Activated T-helper 2 cell treated with anti-CD3 and anti-CD28 coated beads, Interferon-gamma antibody, Interleukin-2, Interleukin-4, amounts not matched to agents 10 μg/mL and 5 μg/mL and 100 μg/mL, durations not matched to agents 14 hours and 24 hours and 36 hours (primary cell): ENCODE measurements at places on chromosomes 12 and 14. TPM values are rescaled to one million over a fixed set of nuclear protein-coding genes. Genes with fewer than 3 reads are reported as not detected.

- DNase-seq, result no peak
Measured at GRCh38 chr12:65494537-65494936, 216.1 kb downstream of the MSRB3 start.

- DNase-seq, result peak; percentile 52
Measured at GRCh38 chr12:57063991-57064685, 14.2 kb upstream of the MYO1A start.

GRCh38 chr12:93798279-93799151, 121.3 kb downstream of the CRADD start:
- no peak for DNase-seq

DNA sequence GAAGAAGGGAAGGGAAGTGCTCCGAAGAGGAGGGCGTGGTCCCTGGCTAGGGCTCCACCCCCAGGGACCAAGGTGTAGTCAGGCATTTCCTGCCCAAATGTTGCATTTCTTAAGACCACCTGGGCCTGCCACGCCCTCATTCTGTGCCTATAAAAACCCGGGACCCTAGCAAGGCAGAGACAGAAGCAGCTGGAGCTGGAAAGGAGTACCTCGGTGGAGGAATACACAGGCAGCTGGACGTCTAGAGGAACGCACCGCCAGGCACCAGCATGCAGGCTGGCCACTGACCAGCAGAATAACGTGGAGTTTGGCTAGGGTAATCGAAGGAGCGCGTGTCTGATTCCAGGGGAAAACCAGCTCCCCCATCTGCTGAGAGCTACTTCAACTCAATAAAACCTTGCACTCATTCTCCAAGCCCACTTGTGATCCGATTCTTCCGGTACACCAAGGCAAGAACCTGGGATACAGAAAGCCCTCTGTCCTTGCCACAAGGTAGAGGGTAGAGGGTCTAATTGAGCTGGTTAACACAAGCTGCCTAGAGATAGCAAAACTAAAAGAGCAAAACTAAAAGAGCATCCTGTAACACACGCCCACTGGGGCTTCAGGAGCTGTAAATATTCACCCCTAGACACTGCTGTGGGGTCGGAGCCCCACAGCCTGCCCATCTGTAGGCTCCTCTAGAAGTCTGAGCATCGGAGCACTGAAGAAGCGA, 21.0 kb downstream of the CFL2 start:
- no peak for DNase-seq

DNA sequence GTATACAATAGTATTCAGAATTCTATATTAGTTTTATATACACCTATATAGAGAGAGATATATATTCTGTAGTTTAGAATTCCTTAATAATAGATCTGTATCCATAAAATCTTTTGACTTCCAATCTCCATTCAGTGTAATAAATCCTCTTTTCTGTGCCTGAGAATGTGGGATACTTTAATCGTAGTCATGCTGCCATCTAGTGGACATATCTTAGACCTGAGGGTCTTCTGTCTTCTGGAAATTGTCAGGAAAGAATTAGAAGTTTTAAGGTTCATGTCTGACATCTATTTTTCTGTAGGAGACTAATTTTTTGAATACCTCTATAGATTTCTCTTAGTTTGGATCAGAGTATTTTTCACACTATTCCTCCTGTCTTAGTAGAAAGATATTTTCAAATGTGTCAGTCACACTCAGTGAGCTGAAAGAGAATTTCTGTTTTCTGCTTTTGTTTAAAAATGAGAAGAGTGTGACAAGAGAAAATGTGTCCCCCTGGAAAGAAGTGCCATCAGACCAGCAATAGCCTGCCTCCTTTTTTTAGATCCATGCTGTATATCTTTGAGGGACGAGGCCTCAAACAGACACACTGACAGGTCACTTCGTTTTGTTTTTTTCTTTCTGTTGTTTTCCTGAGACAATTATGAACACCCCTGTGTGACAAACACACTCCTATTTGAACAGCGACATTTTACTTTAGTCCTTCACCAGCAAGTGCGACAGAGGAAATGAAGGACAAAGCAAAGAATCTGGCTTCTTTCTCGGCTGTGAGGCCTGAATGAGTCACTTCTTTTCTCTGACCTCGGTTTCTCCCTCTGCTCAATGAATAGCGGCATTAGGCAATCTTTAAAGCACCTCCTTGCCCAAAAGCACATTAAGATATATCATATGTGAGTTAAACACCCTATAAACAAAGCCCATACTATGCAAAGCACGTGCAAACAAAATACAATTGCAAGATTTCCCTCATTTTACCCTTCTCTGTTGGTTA, 96.3 kb downstream of the GALC start:
- DNase-seq, result no peak

- DNase-seq, result no peak
Measured at GRCh38 chr14:56964895-56965294, 154.6 kb upstream of the OTX2 start.

GRCh38 chr14:92458136-92459029, 55.2 kb upstream of the RIN3 start:
- DNase-seq, result no peak

GRCh38 chr12:31560516-31560915, 30.4 kb downstream of the DENND5B start:
- no peak for DNase-seq

DNA sequence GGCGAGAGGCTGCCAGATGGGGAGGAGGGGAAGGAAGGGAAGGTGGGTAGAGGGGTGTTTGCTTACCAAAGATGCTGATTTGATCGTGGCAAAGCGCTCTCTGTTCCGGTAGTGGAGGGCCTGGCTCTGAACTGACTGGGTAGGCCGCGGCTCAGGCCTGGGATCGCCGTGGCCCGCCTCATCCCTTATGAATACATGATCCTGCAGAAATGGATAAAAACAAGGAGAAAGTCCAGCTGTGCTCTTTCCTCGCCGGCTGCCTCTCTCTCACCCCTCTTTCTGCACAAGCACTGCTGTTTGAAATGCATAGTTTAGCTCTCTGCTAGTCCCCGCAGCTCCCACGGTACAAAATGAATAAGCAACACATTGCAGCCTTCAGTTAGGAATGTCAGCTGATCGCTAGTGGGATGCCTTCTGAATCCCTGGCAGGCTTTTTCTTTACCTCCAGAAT, 53.8 kb downstream of the PEBP1 start:
- DNase-seq, result no peak

DNA sequence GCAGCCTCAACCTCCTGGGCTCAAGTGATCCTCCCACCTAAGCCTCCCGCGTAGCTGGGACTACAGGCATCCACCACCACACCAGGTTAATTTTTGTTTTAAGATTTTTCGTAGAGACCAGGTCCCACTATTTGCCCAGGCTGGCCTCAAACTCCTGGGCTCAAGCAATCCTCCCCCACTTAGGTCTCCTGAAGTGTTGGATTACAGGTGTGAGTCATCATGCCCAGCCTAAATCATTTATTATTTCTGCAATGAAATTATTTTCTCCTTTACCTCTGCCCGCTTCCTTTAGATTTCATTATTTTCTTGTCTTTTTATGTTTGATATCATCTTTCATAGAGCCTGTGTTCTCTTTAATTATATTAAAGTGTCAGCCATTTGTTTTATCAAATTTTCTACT, 165.2 kb upstream of the OTX2 start:
- DNase-seq, result no peak

DNA sequence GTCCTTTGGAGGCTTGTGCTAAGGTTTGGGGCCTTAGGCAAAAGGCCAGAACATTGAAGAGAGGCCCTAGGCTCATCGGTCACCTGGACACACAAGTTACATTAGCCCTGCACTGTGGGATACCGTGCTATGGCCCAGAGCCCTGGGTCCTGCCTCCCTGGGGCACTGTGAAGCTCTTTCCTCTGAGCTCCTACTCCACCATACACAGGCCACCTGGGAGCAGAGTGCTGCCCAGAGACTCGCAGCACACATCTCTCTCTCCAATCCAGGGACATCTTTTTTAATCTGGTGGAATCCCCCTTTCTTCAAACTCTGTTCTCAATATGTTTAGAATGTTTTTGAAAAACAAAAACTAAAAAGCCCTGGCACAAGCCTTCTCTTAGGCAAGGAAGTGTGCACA, 314.2 kb upstream of the RGS6 start:
- no peak for DNase-seq

GRCh38 chr12:127620735-127621355, 646.1 kb upstream of the TMEM132C start:
- DNase-seq, result no peak

DNA sequence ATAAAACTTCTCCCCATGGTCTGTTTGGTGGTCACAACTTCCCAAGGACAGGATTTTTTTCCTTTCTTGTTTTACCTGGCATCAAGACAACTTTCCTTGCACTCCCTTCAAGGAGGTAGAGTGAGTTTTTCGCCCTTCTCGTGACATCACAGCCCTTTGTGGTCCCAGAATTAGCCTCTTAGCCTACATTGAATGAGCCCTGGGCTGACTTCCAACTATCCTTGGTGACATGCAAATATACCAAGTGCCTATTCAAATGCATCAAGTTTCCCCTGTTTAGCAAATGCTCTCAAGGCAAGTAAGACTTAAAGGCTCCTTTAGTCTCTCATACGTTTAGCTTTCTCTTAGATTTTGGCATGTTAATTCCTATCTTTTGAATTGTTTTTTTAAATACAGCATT, 36.6 kb downstream of the TC2N start:
- no peak for DNase-seq

- no peak for DNase-seq
Measured at GRCh38 chr12:4392223-4392742, 12.8 kb upstream of the FGF23 start.

PLEK2 gene
- 0.37 TPM in 1 of 2 replicates, not detected in the other for total RNA-seq

ZNF384 gene
- total RNA-seq, result 73.7 and 75.4 TPM in 2 replicates

TMEM253 gene
- total RNA-seq, result not detected in 2 replicates

PIWIL1 gene
- not detected in 2 replicates for total RNA-seq

RND1 gene
- 3.5 and 4.7 TPM in 2 replicates for total RNA-seq

ACOT6 gene
- total RNA-seq, result not detected in 2 replicates
